ENCODE measurements at places on chromosomes 5 and 9.

- no peak for DNase-seq
Observed at GRCh38 chr9:93661591-93661990, 85.2 kb downstream of the PHF2 start.

- no peak for DNase-seq
Observed at GRCh38 chr5:119161430-119161829, 90.5 kb downstream of the DMXL1 start.

DNA sequence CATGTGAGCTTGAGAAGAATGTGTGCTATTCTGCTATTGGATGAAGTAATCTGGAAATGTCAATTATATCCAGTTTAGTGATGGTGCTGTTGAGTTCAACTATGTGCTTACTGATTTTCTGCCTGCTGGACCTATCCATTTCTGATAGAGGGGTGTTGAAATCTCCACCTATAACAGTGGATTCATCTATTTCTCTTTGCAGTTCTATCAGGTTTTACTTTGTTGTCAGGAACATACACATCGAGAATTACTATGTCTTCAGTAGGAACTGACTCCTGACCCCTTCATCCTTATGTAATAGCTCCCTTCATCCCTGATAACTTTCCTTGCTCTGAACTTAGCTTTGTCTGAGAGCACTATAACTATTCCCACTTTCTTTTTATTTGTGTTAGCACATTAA lies 16.7 kb upstream of the CDC14B start:
- no peak for DNase-seq

GRCh38 chr5:96187309-96188027 lies 225.8 kb upstream of the ELL2 start:
- DNase-seq: no peak

GRCh38 chr9:113056191-113057106 lies at the start of gene ZFP37:
TSS of gene ZFP37 (minus strand) at chr9:113056724. CDS start at chr9:113056688, 36 bp downstream.
- peak; percentile 47 for DNase-seq

DNA sequence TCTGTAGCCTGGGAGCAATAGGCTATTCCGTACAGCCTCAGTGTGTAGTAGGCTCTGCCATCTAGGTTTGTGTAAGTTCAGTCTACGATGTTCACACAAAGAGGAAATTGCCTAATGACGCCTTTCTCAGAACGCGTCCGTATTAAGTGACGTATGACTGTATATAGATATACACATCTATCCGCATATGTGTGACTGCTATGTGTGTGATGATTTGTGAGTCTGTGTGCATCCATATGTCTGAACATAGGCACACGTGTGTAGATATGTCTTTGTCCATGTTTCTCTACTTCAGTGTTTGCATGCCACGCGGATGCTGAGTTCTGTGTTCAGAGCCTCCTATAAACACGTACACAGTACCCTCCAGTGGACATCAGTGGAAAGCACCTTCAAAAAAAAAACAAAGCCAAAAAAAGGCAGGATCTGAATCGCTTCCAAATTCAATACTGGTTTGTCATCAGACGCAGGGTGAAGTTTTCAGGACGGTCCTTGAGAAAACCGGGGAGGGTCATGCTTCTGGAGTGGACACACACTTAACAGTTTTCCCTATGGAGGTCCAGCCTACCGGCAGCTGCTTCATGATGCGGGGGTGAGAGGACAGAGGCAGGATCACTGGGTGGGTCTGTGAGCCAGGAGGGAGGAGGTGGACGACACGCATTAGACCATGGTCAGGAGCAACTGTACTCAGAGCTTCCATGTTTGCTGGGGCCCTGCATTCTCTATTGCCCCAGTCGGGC lies 29.5 kb upstream of the ALDH1B1 start:
- no peak for DNase-seq

GRCh38 chr5:72692651-72693442 lies 123.6 kb upstream of the TNPO1 start:
- no peak for DNase-seq

DNA sequence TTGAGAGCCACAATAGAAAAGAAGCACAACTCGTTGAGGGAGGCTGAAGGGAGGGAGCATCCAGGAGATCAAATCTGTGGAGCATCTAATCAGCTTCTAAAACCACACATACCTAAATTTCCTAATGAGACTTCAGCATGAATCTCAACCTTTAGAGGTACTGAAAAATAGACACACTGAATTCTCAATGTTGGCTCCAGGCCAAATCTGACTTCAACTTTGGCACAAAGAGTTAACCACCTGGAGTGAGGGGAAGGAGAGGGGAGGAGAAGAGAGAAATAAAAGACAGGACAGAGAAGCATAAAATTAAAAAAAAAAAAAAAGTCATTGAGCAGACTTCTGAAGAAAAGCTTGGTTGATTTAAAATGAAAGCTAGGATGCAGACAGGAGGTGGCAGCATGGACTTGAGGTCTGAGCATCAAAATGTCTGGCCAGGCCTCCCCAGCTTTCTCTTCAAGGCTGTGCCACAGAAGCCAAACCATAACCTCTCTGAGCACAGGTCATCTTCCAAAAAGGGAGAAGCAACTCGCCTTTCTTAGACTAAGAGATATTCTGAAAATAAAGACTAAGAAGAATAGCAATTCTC lies 205.6 kb downstream of the DENND1A start:
- DNase-seq: no peak

GRCh38 chr5:2909035-2909434 lies 157.6 kb upstream of the IRX2 start:
- no peak for DNase-seq

DNA sequence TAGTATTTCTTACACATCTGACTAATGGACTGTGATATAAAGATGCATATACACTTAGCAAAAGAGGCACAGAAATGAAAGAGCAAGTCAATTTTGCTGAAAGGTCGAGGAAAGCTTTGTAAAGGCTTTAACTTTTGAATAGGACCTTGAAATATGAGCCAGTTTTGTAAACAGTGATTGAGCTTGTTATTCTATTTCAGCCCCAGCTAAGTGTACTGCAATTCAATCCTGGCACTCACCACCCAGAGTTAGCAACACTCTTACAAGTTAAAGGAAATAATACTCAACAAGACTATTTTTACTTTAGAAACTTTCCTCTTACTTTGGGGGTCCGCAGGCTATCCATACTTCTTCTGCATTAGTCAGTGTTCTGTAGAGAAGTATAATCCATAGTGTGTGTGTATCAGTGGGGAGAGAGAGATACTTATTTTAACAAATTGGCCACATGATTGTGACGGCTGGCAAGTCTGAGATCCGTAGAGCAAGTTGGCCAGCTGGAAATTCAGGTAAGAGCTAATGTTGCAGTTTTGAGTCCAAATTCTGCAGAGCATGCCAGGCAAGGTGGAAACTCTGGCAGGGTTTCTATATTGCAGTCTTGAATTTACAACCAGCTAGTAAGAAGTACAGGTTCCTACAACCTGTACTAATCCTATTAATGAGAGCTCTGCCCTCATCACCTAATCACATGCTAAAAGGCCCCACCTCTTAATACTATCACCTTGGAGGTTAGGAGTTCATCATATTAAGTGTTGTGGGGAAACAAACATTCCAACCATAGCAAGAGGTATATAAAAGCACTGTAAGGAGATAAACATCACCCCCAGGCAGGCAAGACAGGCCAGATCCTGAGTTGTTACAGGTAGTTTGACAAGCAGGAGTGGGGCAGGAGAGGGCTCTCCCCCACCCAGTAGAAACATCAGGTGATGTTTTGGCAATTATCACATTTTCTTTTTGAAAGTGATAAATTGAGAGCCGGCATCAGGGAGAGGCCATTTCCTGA lies 33.6 kb downstream of the IL7R start:
- no peak for DNase-seq

GRCh38 chr5:124706051-124706450 lies 40.4 kb downstream of the ZNF608 start:
- no peak for DNase-seq

- no peak for DNase-seq
Observed at GRCh38 chr9:130689937-130690700, 3.5 kb upstream of the EXOSC2 start.

- DNase-seq: no peak
Observed at GRCh38 chr5:16542236-16542635, 74.6 kb downstream of the RETREG1 start.

GRCh38 chr5:125484742-125485641 lies 738.6 kb upstream of the ZNF608 start:
- DNase-seq: no peak

DNA sequence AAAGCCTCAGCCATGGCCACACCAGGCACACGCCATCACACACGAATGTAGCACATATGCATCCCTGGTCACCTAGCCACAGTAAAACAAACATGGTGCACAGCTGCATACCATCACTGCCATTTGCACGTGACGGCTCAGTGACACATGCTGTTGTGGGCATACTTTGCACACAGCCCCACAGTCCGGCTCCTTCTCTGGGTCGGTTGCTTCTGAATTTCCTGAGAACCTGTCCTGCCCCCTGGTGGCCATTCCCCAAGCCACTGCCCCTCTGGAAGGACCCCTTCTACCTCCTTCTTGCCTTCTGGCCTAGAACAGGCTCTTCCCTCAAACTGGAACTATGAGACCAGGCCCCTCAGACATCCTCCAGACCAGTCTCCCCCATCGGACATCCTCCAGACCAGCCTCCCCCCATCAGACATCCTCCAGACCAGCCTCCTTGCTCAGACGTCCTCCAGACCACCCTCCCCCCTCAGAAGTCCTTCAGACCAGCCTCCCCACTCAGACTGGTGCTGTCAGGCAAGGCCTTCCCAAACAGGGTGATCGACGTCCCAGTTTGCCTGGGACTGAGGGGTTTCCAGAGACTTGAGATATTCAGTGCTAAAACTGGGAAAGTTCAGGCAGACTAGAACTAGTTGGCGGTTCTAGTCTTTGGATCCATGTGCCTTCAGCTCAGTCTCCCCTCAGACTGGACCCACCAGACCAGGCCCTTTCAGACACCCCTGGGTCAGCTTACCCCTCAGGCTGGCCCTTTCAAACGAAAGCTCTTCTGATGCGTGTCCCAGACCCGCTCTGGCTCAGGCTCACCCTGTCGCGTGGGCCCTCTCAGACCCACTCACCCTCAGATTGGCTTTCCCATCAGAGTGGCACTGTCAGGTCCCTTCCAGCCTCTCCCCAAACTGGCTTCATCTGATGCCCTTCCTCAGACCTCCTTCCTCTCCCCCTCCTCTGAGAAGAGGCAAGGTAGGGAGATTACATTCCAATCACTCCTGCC lies 24.3 kb upstream of the ENHO start:
- no peak for DNase-seq

- DNase-seq: no peak
Observed at GRCh38 chr9:79353856-79354520, 217.8 kb upstream of the TLE4 start.

DNA sequence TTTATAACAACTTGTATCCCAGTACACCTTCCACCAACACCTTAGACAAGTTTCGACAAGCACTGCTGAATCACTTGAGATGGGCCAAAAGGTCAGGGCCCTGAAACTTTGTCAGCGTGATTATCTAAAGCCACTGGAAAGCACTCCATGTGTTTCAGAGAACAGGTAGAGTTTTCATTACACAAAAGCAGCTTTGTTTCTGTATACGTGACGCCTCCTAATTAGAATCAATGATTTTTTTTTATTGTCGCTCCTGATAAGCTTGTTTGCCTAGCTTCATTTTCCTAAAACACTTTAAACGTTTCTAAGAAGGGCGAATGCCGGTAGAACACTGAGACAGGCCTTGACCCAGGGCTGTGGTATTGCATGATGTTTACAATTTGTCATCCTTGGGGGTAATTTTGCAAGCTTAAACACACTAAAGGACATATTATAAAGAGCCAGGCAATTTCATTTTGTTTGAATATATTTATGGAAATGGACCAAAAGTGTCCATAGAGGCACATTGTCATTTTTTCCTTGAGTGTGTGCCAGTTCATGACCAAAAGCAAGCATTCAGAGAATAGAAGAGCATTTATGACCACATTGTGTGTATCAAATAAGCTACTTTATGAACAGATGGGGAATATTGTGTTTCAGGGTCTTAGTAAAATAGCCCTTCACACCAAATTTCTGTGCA lies 193.6 kb downstream of the GLIS3 start:
- no peak for DNase-seq

GRCh38 chr9:131239161-131239975 lies 36.9 kb downstream of the FAM78A start:
- no peak for DNase-seq
